ENCODE measurements at places on chromosomes 5 and 9.

DNA sequence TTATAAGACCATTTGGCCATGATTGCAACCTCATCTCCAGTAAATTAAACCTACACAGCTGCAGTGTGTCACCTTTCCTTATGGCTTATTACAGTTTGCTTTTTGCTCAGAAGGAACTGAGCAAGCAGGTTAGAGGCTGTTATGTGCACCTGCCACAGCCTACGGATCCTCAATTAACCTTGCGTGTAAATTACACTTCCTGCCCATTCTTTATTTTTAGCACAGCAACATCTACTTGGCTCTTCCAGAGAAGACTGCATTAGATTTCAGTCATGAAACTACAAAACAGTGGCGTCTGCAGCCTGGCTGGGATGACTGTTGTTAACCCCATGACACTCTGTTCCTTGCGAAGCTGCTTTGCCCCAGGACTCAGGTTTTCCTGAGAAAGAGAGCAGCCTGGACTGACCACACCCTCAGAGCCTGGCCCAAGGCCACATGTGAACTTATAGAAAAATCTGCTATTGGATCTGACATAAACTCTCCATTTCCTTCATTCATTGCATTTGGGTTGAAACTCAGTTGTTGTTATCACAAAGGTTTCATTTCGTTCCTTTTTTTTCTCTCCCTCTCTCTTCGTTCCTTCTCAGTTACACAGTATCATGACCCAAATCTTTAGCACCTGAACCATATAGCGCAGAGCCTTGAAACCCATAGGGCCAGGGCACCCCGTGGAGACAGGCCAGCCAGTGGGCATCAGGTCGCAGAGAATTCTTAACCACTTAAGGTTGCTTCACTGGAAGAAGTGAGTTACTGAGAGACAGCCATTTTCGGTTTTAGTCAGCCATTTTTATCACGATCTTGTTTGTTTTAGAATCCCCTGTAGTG lies 138.6 kb downstream of the PALM2AKAP2 start:
- DNase-seq = peak; percentile 56

- no peak for DNase-seq
Observed at GRCh38 chr5:26148569-26149107, 889.7 kb downstream of the CDH9 start.

DNA sequence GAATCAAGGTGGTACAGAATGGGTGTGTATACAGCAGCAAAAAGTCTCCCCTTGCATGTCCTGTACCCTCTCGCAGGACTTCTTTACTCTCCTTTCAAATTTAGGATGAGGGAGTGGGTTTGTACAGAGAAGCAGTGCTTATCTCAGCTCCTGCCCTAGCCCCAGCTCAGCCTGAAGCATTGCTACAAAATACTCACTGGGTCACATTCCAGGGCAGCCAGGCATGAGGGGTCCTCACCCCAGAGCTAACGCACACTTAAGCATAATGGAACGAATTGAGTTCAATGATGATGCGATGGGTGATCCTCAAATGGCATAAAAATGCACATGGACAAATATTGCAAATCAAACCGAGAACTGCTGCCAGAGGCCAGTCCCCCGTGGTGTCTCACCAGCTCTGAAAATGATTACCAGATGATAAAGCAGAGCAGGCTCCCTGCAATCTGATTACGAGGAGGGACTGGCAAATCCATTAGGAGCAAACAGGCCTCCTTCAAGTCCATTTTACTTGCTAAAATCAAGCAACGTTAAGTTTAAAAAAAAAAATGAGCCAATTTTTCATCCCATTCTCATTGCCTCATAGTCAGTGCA lies 231.6 kb upstream of the TAS2R1 start:
- no peak for DNase-seq

DNA sequence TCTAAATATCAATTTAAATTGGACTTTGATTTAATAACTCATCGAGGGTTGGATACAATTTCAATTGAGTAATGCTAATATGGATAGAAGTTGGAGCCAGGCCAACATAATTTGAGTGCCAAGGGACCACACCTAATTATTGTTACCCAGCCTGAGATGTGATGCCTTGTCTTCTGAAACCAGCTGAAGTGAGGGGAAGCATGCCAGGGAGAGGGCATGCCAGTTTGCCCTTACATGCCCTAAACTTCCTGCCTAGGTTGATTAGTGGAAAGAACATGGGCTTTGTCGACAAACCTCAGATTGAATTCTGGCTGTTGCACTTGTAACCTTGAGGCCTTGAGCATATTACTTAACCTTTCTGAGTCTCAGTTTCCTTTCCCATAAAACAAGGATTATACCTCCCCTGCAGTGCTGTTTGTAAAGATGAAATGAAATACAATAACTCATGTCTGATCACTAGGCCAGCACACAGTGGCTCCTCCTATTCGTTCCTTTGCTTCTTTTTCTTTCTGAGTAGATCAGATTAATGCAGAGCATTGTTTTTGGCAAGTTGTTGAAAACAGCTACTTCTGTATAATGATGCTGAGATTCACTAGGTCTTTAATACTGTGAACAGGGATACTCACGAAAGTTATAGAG lies 412.8 kb downstream of the TLE4 start:
- no peak for DNase-seq

DNA sequence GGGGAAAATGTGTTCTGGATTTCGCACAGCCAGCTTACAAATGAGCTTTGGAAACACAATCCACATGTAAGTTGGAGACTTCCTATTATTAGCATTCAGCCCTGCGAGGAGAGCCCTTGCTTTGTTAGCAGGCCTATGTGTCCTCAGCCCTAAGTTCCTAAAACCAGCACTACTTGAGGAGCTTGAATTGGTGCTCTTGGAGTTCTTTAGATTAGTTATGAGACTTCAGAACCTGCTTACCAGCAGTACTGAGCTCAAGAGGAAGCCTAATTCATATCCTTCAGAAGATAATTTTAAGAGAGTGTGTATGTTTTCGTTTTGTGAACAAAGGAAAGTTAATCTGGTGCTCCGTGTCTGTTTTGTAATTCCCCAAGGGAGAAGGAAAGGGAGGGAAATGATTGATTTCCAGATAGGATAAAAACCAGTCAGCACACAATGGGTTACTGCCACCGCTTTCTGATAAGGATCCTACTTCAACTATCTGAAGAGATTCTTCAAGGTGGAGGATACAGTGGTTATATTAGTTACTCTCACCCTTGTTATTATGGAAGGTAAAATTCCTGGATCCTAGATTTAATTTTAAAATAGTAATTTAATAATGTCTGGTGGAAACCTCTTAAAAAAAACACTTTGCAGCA lies 35.2 kb downstream of the PIK3R1 start:
- no peak for DNase-seq

GRCh38 chr9:137368431-137369035 lies 54.4 kb downstream of the EXD3 start:
- DNase-seq = no peak

DNA sequence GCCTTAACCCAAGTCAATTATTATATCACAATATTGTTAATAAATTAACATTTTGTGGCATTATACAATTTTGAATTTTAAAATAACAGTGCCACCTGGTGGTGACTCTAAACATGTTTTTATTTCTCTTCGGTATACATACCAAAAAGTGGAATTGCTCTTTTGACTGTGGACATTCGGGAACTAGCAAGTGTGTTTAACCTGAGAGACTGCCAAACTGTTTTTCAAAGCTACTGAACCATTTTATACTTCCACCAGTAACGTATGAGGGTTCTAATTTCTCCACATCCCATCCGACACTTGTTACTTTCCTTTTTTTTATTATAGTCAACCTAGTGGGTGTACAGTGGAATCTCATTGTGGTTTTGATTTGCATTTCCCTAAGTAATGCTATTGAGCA lies 18.3 kb upstream of the HSDL2 start:
- DNase-seq = no peak

Data from thymus (tissue), 14 donors.